ENCODE measurements at places on chromosomes 6 and 20.

DNA sequence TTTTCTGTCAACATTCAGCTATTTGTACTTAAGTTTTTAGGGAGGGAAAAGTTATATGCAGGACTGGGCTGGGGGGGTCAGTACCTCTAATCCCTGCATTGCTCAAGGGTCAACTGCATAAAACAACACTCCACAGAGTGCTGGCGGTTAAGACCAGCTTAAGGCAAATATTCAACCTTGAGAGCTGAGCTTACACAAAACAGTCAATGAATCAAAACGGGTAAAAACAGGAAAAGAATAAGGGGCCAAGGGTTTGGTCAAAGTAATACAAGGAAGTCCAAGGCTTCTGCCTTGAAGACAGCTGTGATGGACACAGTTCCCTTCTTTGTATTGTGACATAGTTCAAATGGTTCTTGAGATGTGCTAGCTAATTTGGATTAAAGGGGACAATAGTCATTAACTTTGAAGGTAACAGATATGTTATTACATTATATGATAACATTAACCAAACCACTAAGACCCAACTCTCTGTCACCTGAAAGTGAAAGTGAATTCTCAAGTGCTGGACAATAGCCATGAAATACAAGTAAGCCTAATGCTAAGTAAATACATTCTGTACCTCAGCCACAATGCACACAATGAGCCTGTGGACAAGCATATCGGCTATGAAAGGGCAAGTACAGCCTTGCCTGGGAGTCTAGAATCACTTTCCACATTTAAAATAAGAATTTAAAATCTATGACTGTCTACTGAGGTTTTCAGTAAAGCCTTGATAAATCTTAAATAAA is 106.8 kb downstream of the PDE10A start:
- no peak for DNase-seq

- DNase-seq: no peak
These were observed 9.2 kb upstream of the FAM83C start for GRCh38 chr20:35301426-35301825.

GRCh38 chr6:151142676-151143075 is 97.1 kb upstream of the AKAP12 start:
- DNase-seq: no peak

DNA sequence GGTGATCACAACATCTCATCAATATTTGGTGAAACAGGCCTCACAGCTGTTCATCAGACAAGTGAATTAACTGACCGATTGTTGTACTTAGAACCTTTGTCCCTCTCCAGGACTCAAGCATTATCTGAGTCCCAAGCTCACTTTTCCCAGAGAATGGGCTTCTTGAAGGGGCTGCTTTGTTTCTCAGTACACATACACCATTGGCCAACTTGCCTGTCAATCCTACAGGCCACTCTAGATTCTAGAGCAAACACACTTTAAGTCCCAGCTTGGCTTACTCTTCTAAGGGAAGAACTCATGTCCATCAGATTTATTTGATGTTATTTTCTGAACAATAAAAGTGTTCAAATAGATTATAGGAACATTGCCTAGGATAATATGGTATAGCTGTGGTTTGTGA is 249.5 kb downstream of the BCKDHB start:
- no peak for DNase-seq

- DNase-seq: peak; percentile 12
These were observed 20.2 kb upstream of the TTK start for GRCh38 chr6:79984261-79984660.
